ENCODE measurements at places on chromosomes 7 and 10.

GRCh38 chr7:97026715-97027426 lies 2.2 kb upstream of the DLX5 start:
- no peak for DNase-seq

- no peak for DNase-seq
Measured at GRCh38 chr10:48206482-48207250, 67.8 kb downstream of the FRMPD2 start.

- DNase-seq: no peak
Measured at GRCh38 chr10:3293581-3294431, 121.2 kb upstream of the PITRM1 start.

GRCh38 chr10:96402417-96403305 lies 43.9 kb upstream of the OPALIN start:
- DNase-seq: no peak

DNA sequence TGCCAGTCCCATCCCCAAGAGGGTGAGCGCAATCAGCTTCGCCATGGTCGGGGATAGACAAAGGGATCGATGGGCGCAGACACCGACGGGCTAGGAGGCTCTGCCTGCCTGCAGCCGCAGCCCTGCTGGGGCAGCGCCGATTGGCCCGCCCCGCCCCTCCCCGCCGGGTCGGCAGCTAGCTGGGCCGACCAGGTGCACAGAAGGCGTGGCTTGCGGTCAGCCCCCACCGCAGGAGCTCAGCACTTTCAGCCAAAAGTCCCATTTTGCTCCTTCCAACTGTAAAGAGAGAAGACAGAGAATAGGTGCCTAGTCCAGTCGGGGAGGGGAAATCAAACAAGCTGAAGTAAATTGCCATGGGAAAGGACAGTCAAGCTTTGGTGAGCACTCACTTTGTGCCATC lies at the start of gene PON1:
TSS of gene PON1 (minus strand) at position 102 of the 400 bp plus-strand sequence. CDS start at position 45, 57 bp downstream.
- no peak for DNase-seq

DNA sequence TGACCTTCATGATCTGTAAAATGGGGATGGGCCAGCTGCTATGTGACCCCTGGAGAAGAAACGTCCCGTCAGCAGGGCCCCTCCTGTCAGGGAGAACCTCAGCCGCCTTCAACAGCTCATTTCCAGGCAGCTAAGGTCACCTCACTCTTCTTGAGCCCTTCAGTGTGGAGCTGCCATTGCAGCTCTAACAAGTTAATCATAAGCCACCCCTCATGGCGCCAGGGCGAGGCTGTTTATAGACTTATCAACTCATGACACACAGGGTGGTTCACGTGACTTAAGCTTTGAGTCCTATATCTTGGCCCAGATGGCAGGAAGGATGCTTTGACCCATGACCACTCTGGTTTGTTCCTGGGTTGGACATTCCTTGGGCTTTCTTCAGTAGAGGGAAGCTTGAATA lies 315.1 kb downstream of the TNS3 start:
- DNase-seq: no peak

DNA sequence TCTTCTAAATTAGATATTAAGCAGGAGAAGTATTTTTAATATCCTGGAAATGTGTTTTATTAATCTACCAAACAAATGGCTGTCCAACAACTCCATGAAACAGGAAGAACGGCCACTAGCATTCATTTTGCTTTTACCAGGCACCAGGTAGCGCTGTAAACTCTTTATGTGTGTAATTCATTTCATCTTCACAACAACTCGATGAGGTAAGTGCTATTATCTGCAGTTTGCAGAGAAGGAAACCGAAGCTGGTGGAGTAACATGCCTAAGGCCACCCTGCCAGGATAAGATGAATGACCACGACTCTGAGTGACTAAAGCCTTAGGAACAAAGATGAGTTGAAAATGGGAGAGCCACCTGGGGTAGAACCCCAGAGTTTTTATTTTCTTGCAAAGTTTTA lies 101.2 kb downstream of the KIAA1217 start:
- no peak for DNase-seq

DNA sequence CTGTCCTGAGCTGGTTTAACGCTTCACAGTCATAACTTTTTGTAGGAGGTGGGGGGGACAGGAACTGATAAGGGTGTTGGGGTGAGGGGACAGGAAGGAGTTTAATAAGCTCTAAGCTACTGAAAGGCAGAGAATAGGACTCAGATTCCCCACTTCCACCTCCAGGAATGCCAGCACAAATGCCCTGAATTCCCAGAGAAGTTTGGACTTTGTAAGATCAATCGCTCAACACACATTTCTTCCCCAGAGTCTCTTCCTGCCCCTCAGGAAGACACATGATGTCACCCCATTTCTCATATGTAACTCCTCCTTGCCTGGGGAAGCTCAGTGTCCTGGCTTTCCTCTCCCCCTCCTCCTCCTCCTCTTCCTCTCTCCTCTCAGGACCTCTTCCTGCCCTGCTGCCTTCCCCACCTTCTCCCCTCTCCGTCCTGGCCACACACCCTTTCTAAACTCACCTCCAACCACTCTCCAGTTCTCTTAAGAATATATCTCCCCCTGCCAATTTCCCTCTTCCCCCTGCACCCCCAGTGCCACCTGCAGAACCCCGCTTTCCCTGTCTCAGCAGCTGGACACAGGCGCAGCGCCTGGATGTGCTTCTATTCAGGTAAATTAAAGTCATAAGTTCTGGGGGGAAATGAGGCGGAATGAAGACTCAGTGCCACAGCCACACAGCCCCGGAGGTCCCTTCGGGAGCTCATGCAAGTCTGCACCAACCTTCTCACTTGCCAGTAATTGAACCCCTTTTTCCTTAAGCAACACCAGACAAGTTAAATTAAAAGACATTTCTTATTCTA lies 5.3 kb upstream of the LOXL4 start:
- no peak for DNase-seq

DNA sequence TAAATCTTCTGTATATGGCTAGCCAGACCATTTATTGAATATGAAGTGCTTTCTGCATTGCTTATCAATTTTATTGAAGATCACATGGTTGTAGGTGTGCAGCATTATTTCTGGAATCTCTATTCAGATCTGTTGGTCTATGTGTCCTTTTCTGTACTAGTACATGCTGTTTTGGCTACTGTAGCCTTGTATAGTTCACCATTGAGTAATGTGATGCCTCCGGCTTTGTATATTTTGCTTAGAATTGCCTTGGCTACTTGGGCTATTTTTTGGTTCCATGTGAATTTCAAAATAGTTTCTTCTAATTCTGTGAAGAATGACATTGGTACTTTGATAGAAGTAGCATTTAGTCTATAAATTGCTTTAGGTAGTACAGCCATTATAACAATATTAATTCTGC lies 1187.2 kb downstream of the XPNPEP1 start:
- DNase-seq: no peak

DNA sequence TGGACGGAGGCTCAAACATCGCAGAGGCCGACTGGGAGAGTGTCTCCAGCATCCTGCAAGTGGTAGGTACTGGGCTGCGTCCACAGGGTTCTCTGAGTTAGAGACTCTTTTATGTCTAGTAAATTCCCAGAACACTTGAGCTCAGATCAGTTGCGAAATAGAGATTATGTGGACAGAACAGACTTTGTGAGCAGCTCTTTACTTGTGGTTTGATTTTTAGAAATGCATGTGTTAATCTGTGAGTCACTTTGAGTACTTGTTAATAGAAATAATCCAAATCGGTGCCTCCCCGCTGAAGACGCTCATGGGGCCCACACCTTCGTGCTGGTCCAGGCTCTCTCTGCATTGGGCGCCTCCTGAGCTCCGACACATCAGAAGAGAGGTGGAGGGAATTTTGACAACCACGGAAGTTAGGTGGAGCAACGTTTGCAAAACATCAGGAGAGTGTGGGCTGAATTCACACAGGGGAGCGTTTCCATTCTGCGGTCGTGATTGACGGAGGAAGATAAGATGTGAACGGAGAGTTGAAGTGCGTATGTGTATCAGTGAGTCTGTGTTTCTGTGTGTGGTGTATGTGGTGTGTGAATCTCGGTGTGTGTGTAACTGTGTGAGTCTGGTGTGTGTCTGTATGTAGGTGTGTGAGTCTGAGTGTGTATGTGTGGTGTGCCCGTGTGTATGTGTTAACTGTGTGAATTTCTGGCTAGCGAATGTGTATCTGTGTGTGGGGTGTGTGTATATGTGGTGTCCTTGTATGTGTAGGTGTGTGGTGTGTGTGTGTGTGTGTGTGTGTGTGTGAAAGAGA lies 32.1 kb downstream of the PFKP start:
- DNase-seq: no peak

DNA sequence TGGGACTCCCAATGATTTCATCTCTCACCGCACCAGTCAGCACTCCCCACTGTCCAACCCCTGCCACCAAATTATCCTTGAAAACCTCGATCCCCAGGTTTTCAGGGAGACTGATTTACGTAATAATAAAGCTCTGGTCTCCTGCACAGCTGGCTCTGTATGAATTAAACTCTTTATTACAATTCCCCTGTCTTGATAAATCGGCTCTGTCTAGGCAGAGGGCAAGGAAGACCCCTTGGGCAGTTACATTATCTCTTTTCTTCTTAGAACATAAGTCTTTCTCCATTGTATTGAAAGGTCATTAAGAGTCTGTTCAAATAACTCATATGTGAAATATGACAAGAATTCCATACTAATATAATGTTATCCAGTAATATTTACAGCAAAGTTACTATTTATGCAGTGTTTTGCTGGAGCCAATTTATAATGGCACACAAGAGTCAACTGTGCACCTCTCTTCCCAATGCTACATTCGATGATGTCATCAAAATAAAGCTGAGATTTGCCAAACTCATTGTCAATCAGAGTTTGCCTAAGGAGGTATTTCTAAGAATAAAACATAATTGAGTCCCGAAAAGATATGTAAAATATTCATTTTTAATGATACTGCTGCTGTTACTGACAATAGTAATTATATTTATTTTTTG lies 1297.2 kb upstream of the LRRTM3 start:
- no peak for DNase-seq

- no peak for DNase-seq
Measured at GRCh38 chr10:9311702-9312499, 1257.4 kb downstream of the GATA3 start.

DNA sequence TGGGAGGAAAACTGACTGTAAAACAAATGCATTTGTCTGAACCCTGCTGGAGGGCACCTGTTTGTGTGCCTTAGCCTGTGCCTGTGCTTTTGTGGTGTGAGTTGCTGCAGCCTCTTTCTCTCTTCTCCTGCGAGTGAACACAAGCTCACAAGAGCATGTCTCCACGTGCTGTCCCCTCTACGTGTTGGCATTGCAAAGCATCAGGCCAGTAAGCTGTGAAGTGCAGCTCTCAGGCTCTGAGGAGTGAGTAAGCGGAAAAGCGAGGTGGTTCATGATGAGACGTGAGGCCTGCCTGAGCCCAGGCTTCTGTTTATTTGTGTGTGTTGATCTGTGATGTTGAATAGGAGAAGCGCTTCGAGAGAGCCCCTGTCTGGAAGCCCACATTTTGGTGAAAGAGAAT lies 85.6 kb upstream of the PDCD4 start:
- DNase-seq: no peak

- no peak for DNase-seq
Measured at GRCh38 chr10:101215397-101216206, 13.7 kb downstream of the LBX1 start.

DNA sequence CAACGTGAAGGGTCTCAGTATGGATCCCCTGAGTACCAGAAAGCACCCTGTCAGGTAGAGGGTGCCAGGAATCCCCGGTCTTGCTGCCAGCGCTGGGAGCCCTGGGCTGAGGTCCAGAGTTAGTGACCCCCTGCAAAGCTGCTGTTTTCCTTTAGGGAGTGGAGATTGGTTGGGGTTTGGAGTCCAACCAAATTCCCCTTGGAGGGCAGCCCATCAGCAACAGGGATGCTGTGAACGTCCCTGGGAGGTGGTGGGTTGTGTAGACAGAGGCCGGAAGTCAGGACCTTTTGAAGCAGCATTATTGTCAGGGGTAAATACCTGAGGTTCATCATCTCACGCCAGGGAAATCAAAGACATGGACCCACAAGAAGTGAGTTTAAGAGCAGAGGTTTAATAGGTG lies 104.2 kb downstream of the COL26A1 start:
- no peak for DNase-seq

DNA sequence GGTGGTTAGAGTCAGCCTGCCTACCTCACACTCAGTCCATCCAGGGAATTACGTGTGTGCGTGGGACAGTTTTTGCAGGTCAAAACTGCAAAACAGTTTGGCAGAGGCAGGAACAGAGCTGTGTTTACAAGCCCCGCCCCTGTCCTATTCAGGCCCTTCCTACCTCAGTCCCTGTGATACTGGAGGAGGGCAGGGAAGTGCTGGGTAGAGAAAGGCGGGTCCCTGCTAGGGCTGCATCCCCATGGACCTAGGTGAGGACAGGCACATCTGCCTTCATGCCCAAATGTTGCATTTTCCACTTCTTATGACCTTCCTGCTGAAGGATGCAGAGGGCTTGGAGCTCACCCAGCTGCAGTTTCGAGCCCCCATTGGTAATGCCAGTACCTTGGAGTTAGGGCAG lies 25.1 kb downstream of the SBDS start:
- no peak for DNase-seq

DNA sequence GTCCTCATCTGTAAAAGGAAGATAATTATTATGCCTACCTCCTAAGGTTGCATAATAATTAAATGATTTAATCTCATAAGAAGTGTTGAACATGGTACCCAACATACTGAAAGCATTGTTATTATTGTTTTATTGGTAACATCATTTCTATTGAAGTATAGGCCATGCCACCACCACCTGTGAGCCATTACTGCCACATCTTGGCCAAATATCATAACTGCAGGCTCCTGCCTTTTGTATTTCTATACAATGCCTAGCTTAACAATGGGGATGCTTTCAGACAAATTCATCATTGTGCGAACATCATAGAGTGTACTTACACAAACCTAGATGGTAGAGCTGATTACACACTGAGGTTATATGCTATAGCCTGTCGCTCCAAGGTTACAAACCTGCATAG lies 61.1 kb upstream of the NPSR1 start:
- DNase-seq: no peak

DNA sequence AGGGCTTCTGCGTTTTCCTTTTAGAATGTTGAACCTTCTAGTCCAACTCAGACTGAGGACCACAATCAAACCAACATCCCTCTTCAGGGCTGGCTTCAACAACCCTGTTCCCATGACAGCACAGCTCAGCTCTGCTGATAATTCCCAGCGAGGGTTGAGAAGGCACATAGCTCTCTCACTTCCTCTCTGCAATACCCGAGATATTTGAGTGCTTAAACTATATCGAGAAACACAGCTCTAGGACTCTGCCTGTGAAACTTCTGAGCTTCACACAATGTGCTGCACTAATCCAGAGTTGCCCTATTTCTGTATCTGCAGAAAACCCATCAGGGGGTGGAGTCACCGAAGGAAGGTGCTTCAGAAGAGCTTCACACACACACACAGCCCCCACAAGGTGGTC lies 1.6 kb upstream of the ADARB2 start:
- no peak for DNase-seq

GRCh38 chr10:42809676-42810075 lies 27.1 kb downstream of the BMS1 start:
- DNase-seq: no peak

DNA sequence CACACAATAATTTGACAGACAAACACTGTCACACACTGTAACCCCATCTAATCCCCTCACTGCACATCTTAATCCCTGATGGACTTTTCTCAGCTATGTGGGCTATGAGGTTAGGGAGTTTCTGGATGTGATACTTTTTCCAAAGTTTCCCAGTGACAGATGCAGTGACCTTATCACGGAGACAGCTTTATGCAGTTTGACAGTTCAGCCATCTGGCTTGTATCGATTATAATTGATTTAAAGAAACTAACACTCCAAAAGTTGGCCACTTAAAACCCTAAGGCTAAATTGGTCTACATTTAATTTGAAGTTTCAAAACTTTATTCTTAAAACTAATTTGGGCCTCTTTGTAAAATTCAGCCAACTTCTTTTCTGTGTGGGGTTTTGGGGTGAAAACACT lies 196.7 kb downstream of the SDK1 start:
- DNase-seq: no peak

- no peak for DNase-seq
Measured at GRCh38 chr7:78510580-78511188, 712.1 kb downstream of the PHTF2 start.

All from cerebellar nuclear complex (tissue), 1 donor.